Colonic mucosa (tissue), 4 donors: ENCODE measurements at places on chromosomes 7 and 10.

GRCh38 chr7:80825499-80825898 lies 93.4 kb downstream of the SEMA3C start:
- no peak for DNase-seq

- DNase-seq: peak; percentile 25
Measured at GRCh38 chr7:75989500-75990388, 4.7 kb downstream of the TMEM120A start.

GRCh38 chr10:88116481-88116880 lies 253.1 kb downstream of the PTEN start:
- DNase-seq: no peak

DNA sequence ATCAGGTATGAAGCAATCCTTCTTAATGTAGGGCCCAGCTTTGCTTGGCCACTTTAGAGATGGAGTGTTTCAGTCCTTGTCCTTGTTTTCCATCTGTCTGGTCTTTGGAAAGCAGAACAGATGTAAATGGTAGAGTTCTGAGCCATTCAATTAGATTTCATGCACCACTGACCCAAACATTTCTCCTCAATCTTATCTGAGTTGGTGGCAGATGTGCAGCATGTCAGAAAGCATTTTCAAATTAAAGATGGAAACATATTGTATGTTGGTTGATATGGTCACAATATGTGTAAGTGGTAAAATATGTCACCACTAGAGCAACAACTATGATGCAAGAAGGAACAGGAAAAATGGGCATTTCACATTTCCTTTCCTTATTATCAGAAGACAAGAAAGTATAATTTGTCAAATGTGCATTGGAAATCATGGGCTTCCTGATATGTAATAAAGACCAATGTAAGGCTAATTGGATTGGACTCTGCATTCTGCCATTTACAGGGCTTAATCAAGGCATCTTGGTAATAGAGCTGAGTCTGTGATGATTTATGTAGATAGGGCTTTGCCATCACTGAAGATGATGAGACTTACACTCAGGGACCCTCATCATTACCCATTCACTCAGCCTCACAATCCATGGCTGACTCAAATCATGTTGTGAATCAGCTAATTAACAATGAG lies 750.7 kb downstream of the NRG3 start:
- DNase-seq: no peak

GRCh38 chr7:100621554-100621953 lies 9.2 kb downstream of the MOSPD3 start:
- no peak for DNase-seq

DNA sequence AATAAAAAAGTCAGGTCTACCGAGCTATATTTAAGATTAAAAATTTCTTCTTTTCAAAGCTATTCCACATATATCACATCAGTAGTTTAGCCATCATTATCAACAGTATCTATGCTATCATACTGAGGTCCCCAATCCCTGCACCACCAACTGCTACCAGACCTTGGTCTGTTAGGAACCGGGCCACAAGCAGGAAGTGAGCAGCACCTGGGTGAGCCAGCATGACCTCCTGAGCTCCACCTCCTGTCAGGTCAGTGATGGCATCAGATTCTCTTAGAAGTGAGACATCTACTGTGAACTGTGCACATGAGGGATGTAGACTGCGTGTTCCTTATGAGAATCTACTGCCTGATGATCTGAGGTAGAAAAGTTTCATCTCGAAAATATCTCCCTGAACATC lies 632.1 kb upstream of the KCND2 start:
- no peak for DNase-seq
